ENCODE measurements at places on chromosomes 4 and X.

DNA sequence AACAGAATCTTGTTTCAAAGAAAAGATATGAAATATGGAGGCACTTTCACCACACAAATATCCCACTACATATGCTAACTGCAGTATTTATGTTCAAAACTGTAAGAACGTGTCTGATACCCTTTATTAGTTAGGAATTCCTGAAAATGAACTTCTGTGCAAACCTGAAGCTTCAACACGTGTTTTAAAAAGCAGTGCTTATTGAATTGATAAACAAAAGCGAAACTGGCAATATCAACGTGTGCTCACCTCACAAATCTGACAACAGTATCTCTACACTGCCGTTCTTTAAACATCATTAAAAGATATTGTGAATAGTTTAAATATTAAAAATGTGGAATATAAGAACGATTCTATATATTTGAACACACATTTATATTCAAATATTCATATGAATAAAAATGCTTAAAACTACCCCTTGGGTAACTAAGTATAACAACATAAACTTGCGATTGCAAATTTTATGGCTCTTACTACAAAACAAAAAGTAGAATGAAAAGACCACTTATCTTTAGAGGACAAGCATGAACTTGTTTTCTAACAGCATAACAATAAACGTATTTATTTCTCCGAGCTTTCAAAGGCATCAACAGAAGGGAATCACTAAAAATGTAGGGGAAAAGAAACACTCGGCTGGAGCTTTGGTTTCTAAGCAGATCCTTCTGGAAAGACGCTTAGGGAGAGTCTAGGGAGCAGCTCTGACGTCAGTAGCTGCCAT lies at the start of gene LRP2BP:
TSS of gene LRP2BP (minus strand) at position 687 of the 718 bp plus-strand sequence. CDS start 17,738 bp downstream, outside the sequence.
- DNase-seq: no peak

DNA sequence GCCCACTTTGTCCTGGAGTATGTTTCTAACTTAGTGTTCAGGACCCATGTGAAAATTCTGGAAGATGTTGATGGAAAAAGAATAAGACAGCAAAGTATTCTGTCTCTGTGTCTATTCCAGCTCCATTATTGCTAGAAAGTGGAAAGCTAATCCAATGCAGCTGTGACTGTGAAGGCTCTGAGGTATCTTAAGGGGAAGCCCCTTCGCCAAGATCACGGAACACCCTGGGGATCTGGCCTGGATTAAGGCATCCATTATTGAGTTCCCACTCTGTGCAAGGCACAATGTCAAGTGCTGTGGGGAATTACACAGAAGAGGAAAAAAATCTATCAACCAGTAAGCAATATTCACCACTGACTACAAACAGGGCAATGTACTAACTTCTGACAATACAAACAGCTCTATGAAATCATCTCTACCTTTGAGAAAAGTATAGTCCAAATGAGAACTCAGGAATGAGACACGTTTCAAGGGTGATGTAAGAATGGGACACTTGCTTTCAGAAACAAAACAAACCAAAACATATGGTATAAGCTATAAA lies 222.1 kb downstream of the LDB2 start:
- DNase-seq: no peak

- DNase-seq: peak; percentile 60
These were observed 652 bp downstream of the SRPX start for GRCh38 chrX:38220024-38220414.

- no peak for DNase-seq
These were observed 469.5 kb upstream of the FAT1 start for GRCh38 chr4:187193141-187193540.

DNA sequence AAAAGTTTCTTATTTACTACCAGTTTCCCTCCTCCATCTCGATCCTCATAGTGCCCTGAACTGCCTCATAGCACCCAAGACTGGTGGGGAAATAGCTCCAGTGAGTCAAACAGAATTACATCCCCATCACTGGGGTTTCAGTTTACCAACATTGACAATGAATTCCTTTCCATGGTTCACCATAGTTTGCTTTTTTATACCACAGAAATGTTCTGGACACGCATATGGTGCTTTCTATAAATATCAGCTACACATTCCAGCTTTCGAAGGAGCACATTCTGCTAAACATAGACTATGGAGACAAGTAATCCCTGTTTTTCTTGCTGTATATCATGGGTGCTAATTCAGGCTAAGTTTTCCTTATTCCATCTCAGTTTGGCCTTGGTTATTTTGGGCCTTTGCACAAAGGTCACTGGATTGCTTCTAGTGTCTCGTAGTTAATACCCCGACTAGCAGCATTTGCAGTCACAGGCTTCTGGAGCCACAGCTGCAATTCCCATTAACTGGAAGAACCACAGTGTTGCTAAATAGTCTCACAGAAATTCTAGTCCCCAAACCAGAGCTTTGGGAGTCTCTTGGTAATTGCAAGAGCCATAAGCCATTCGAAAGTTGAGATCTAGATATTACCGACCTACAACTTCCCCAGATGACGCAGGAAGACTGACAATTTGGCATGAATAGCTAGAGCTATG lies 53.4 kb upstream of the TRPC3 start:
- no peak for DNase-seq

GRCh38 chr4:177532358-177532757 lies 90.1 kb upstream of the AGA start:
- no peak for DNase-seq

GRCh38 chr4:6746721-6747293 lies 30.8 kb downstream of the BLOC1S4 start:
- no peak for DNase-seq

DNA sequence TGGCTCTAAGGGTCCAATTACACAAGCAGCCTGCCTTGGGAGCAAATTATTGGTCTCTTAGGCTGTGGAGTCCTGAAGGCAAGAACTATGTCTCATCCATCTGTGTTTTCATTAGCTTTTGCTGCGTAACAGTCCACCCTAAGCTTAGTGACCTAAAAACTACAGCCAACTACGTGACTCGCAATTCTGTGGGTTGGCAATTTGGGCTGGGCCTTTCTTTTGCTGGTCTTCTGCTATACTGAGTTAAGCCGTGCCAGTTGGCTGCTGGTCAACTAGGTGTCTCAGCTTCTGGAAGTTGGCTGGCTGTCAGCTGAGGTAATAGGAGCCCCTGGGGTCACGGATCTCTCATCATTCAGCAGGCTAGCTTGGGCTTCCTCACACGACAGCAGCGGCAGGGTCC lies 205.6 kb upstream of the S100G start:
- DNase-seq: no peak

DNA sequence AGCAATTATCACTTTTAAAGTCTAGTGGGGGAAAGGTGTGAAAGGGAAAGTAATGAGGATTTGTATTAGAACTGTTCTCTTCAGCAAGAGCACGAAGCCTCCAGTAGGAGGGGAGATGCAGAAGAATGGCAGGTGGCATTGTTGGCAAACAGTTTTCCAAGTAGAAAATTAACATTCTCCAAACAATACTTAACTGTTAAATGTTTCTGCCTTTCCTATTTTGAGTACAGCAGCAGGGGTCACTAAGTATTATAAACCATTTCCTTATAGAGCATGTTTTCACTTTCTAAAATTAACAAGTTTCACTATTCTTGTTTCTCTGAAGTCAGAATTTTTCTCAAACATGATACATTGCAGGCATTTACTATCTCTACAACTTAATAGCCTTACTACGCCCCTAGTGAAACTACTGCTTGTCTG lies 58.7 kb downstream of the LEF1 start:
- DNase-seq: no peak

GRCh38 chrX:142005532-142005931 lies 101.8 kb downstream of the MAGEC1 start:
- no peak for DNase-seq

GRCh38 chrX:104564921-104565703 lies 887 bp upstream of the IL1RAPL2 start:
- DNase-seq: no peak

DNA sequence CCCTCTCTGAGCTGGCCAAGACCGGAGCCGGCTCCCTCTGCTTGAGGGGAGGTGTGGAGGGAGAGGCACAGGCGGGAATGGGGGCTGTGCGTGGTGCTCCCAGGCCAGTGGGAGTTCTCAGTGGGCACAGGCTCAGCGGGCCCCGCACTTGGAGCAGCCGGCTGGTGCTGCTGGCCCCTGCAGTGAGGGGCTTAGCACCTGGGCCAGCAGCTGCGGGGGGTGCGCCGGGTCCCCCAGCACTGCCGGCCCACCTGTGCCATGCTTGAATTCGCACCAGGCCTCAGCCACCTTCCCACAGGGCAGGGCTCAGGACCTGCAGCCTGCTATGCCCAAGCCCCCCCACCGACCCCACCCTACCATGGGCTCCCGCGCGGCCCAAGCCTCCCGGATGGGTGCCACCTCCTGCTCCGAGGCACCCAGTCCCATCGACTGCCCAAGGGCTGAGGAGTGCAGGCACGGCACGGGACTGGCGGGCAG lies 602.5 kb downstream of the KCTD8 start:
- DNase-seq: no peak

- DNase-seq: no peak
These were observed 42.2 kb upstream of the SMIM10 start for GRCh38 chrX:134948333-134949241.

DNA sequence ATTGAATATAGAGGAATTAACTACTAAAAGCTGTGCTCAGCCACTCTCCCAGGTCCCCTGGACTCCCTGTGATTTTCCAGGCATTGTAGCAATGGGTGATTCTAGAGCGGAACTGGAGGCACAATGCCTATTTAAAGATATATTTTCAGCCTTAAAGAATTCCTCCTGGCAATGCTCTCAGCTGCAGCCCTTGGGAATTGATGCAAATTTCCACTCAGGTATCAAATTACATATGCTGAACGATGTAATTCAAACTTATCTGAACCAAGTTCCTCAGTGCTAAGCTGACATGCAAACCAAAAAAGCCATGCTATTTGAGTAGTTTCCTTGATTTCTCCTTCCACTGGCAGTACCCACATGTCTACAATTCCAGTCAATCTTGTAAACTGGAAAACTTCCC lies 86.3 kb upstream of the GABRA3 start:
- no peak for DNase-seq

DNA sequence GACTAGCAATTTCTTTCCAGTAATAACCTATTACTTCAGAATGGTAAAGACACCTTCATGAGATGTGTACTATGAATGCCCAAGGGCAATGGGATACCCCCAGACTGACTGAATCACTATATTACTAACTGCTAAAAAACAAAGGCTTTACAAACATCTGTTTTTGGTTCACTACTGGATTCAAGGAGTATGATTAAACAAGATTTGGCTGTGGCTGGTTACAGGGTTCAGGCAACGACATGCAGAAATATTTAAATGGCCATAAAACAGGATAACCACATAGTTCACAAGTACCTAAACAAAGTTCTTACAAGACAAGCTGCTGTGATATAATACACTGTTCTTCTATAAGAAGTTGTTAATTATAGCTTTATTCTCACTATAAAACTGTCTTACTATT lies 128.2 kb downstream of the FRYL start:
- DNase-seq: no peak

DNA sequence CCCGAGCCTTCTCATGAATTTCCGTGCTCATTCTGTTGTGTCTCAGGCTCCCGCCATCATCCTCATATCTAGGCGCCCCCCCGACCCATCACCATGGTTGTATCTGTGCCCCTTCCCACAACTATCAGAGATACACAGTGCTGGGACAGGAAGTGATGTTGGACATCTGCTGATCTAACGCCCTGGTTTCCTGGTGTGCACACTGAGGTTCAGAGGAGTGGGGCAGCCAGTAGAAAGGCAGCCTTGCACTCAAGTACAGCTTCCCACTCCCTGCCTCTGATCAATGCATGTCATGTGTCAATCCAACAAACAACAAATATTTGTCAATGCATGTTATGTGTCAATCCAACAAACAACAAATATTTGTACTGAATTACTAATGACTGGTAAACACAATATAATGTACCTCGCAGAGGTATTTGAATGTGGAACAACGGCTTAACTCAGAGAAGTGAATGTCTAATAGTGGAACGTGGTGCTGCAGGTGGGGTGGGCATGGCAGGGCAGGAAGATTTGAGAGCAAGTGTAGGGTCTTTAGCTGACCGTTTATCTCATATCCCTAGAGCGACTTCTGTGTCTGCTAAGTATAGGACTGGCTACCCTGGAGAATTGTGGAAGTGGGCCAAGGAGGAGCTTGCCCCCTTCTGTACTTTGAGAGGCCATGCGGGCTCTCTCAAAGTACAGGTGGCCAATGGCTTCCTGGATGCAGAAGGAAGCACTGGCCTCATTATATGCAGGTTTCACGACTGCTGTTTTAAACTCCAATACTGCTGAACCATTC lies 10.3 kb upstream of the SEL1L3 start:
- no peak for DNase-seq

- DNase-seq: no peak
These were observed 47.2 kb downstream of the SLC34A2 start for GRCh38 chr4:25702848-25703247.

GRCh38 chrX:103249805-103250204 lies 5.2 kb downstream of the TCEAL8 start:
- DNase-seq: no peak

DNA sequence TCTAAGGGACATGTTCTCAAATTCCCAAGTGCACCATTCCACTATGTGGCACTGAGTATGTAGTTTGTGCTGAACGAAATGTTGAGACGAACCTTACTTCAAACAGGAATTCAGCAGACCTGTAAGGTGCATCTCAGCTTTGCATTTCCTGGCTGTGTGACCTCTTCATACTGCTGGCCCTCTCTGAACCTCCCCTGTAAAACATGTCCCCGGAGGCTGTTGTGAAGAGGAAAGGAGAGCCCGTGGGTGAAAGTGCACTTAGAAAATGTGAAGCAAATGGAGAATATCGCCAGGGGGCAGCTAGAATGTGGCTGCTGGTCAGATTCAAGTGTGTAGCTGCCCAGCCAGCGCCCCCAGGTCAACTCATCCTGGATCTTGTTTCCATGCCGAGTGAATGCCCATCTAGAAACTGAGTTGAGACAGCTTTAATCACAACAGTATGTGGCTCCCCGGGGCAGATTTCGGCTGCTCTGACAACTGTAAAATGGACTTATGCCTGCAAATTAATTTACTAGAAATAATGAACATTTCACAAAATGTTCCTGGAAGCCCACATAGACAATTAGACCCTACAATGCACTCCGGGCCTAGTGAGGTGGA lies 263.3 kb downstream of the EVC2 start:
- DNase-seq: peak; percentile 11
